Large intestine (tissue), 12 donors: ENCODE measurements at places on chromosomes 1 and 21. TPM values are rescaled to one million over a fixed set of nuclear protein-coding genes. Genes with fewer than 3 reads are reported as not detected.

DNA sequence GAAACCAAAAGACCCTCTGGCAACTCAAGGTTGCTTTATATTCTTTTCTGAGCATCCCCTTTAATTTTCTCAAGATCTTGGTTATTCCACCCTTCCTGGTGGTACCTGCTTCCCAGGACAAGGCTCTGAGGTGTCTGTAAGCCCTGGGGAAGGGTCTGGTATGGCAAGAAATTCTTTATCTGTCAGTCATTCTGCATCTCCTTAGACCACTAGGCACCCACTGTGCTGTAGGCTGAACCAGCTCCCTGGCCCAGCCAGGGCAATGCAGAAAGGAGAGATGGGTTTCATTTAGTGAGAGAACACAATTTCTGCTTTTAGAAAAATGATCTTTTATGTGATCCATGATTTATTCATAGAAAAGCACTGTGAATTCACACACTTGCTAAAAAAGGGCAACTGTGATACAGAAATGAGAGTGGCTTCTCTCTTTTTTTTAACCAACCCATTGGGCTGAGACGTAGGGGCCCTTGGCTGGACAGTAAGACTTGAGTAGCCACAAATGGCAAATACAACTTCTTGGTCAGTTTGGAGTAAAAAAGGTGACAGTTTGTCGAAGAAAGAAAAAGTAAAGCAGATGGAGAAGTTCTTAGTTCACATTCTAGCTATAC, 4.1 kb downstream of the UROD start:
- no peak overlapping the region for H3K4me3 ChIP-seq
- H3K36me3 ChIP-seq, result peaks cover 17% of the 10 kb centered on the region
- H3K4me1 ChIP-seq, result peaks cover 13% of the 10 kb centered on the region
- no peak for DNase-seq
- H3K27me3 ChIP-seq, result no peaks in the 10 kb centered on the region

- DNase-seq, result no peak
- no peak overlapping the region for H3K27ac ChIP-seq
- H3K4me1 ChIP-seq, result peaks cover 24% of the 10 kb centered on the region
Observed at GRCh38 chr1:58813361-58813760, 29.5 kb upstream of the JUN start.

DNA sequence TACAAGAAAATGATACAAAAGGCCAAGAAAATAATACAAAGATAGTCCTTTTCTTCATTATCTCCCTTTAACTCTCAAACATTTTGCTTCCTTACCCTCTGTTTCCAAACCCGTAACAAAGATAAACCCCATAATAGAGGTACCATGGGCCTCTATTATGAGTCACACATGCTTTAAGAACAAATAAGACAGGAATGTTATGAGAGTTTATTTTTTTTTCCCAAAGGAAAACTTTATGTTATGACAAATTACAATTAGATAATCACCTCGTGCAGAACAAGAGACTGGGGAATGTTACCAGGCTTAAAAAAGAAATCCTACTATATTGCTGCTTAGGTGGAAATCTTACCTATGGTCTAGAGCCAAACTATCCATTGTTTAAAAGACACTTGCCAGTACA, 272.0 kb downstream of the BRINP3 start:
- no peak for DNase-seq
- H3K36me3 ChIP-seq, result peaks cover 2% of the 10 kb centered on the region
- no peaks in the 10 kb centered on the region for H3K4me1 ChIP-seq
- no peak overlapping the region for H3K4me3 ChIP-seq

- no peak for DNase-seq
- no peak overlapping the region for H3K27ac ChIP-seq
- no peaks in the 10 kb centered on the region for H3K27me3 ChIP-seq
- H3K4me3 ChIP-seq, result no peak overlapping the region
Observed at GRCh38 chr1:234655328-234656069, 45.5 kb upstream of the IRF2BP2 start.

- H3K27me3 ChIP-seq, result no peaks in the 10 kb centered on the region
- no peaks in the 10 kb centered on the region for H3K36me3 ChIP-seq
- H3K4me1 ChIP-seq, result no peaks in the 10 kb centered on the region
- no peak overlapping the region for H3K27ac ChIP-seq
Observed at GRCh38 chr1:65235867-65236805, 73.2 kb upstream of the DNAJC6 start.

DNA sequence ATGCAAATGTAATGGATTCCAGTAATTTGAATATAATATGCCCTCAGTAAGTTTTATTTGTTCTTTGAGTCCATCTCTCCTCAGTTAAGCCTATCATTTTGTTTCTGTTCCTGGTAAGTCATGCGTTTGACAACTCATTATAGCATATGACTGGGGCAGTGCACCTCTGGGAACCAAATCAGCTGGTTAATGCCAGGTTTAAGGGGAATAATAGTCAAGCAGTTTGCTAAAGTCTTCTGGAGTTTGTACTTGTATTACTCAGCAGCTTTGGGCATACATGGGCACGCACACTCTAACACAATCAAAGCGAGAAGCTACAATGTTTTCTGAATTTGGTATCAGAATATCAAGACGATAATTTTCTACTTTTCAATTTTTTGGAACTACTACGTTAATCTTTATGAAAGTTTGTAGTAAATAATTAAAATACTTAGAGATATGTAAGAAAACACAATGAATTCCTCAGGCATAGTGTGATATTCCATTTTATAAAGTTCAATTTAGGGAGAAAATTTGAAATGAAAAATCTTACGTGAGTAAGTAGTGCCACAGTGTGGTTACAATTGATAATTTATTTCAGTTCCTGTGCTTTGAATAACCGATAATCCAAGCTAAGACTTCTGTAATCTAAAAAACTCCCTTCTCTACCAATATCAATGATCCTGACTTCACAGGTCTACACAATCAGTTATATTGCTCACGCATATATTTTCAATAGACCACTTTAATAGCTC, 43.8 kb upstream of the KCTD3 start:
- no peak overlapping the region for H3K4me3 ChIP-seq
- DNase-seq, result peak; percentile 30
- no peaks in the 10 kb centered on the region for H3K36me3 ChIP-seq
- peak overlapping the region; percentile 68 for H3K27ac ChIP-seq

ETNK2 gene
- 34.3 TPM for polyA plus RNA-seq
